Activated CD4-positive, alpha-beta T cell treated with anti-CD3 and anti-CD28 coated beads, Interleukin-10, Interleukin-2, amounts not matched to agents 100 ng/mL and 50 ng/mL, durations not matched to agents 16 hours and 8 hours (primary cell): ENCODE measurements at places on chromosomes 1 and 21.

DNA sequence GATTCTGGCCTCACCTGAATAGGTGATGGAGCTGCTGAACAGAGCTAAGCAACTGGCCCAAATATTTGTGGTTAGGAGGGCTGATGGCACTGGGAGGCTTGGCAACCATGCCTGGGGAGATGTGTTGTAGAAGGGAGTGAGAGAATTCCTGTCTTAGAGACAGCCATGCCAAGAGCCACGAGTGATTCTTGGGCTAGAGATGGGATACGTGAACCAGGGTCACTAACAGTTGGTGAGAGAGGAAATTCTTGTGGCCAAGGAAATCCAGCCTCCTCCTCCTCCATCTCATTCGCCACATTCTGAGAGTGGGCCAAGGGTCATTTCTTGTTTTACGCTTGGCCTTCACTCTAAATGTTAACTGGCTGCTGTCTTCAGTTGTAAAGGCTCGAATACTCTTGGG is 46.3 kb downstream of the NGF start:
- DNase-seq = no peak

DNA sequence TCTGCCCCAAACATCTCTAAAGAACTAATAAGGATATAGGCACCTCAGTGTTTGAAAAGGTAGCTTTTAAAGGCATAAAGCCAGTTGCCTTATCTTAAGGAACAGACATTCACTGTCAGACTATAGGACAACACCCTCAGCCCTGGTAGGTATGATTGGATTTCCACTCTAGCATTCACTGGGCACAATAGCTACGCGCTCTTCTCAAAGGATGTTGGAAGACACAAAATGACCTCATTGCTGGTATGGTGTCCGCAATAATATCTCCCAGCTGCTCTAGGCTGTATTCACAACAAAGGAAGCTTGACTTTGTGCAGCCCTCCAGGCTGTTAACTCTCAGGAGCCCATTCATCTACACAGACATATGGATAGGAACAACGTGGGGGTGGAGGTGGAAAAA is 119.4 kb upstream of the CXADR start:
- no peak for DNase-seq

DNA sequence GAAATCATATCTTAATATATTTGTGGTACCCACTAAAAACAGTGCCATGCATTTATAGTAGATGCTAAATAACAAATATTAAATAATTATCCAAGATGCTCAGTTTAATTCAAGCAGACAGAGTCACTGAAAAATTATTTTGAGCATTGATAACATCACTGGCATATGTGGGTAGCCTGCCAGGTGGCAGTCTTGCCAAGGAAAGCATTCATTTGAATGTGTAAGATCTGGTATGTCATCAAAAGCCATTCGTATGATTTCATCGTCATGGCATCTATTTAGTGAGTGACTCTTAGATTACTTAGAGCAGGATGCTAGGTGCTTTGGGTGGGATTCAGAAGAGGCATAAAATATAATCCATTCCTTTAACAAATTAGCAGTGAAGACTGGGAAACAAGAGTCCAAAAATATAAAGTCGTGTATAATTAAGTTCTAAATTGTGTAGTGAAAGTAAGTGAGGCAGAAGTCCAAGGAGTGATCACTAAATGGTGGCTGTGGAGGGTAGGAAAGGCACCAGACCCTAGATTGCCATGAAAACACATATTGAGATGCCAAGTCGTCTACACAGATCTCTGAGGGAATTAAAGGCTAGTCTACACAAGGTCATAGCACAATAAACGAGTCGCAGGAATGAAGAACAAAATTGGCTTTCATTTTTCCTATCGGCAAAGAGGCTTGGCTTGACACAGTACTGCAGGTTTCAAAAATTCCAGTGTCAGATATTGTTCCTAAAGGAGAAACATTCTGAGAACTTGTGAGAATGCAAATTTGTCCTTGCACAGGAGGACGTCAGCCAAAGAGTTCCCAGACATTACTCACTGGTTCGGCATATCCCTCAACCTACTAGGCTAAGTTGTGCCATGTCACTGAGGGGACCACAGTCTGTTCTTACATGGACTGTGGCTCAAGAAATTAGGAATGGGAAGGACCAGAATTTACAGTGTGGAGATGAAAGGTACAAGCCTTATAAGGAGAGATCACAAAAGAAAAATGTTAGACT is 130.8 kb downstream of the LYPLAL1 start:
- DNase-seq = no peak

DNA sequence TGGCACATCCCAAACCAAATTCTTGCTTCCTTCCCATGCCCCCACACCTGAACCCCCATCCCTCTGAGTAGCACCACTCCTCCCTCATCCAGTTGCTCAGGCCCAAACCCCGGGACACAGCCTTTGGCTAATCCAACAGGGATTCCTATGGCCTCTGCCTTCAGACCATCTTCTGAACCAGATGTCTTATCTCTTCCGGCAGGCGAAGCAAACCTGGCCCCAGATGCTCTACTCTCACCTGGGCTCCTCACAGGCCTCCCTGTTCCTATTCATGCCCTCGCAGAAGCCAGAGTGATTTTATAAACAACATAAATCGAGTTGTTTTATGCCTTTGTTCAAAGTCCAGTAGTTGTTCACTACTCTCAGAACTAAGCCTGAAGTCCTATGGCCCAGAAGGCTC is 12.5 kb upstream of the KCNA2 start:
- DNase-seq = no peak

GRCh38 chr1:246784621-246785493 is 60.6 kb downstream of the SCCPDH start:
- no peak for DNase-seq

DNA sequence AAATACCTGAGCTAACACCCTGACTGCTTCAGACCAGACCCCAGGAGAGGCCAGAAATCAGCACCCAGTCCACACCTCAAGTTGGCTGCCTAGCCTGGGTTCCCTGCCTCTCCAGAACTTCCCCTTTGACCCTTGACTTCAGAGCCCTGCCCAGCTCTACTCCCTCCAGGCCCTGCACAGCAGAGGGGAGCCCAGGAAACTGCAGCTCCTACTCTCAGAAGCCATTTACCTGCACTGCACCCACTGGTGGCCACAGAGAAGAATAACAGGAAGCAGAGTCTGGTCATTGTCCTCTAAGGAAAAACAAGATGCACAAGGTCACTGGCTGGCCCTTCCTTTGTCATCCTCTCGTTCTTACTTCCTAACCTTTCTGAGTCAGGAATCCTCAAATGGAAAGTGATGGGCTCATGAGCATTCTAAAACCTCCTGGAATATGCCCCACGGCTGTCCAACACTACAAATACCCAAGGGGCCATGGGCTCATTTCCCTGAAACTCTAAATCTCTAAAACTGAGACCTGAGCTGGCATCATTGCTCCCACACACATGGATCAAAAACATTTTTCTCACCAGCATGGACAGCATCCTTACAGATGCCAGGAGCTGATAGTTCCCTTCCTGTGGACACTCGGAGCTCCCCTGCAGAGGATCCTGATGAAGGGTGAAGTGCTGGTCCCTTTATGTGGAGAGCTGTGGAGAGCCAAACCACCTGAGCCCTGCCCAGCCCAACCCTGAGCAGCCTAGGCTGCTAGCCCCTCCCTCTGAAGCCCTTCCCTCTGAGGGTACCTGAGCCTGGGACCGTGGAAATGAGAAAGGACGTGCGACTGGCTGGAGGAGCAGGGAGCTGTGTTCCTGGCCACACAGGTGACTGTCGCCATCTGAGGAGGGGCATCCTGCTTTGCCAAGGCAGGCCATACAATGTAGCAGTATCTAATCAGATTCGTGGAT is at the start of gene ITLN2:
ITLN2 (minus strand) TSS at position 652 of the 947 bp plus-strand sequence; CDS start at position 584, 68 bp downstream.
- DNase-seq = peak; percentile 60

- DNase-seq = no peak
Measured at GRCh38 chr1:24857507-24858133, 72.5 kb downstream of the RUNX3 start.

- DNase-seq = no peak
Measured at GRCh38 chr1:54335011-54335754, 71.0 kb downstream of the SSBP3 start.

DNA sequence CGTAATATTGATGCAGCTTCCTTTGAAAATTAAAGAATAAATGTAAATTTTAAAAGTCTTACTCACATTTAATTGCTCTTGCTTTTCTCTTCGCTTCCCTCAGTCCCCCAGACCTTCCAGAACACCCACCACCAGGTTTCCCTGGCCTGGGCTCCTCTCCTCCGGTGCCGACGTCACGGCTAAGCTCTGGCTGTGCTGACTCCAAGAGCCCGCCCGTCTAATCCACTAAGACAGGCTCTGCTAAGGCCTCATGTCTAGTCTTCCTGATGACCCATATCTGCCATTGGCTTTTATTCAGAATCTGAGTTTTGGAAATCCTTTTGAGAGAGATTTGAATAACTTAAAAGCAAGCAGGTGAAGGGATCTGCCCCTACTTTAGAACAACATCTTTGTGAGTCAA is 53.9 kb upstream of the NADK start:
- DNase-seq = no peak

- no peak for DNase-seq
Measured at GRCh38 chr1:184462155-184462554, 75.3 kb downstream of the C1orf21 start.

- DNase-seq = no peak
Measured at GRCh38 chr1:223411710-223412109, 18.5 kb downstream of the CCDC185 start.

DNA sequence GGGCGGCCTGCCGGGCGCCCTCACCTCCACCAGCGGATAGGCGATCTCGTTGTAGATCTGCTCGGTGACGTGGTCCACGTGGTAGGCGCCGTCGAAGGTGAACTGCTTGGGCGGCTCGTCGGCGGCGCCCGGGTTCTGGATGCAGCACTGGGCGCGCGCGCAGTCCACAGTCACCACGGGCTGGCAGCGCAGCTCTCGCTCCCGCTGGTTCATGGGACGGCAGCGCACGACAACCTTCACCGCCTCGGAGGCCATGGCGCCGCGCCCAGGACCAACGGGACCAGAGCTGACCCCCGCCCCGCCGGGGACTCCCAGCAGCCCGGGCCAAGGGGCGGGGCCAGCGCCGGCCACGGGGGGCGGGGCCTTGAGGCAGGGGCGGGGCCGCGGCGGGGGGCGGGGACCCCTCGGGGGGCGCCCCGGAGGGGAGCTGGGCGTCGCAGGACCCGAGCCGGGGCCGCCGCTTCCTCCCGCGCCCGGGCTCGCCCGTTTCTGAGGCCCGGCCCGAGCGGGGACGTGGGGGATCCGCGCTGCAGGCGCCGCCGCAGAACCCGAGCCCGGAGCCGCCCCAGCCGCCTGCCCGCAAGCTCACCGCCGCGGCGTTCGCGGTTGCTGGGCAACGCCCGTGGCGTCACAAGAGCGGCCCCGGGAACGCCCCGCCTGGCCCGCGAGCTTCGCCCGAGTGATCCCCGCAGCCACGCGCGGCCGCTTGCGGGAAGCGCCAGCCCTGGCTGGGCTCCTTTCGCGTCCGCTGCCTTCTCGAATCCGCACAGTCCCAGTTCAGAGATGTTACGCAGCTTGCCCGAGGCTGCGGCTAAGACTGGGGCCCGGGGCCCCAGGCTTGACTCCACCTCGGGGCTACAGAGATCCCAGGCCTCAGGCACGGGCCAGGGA is at the start of gene KIF17:
KIF17 (minus strand) TSS at position 556 of the 891 bp plus-strand sequence; CDS start at position 255, 301 bp downstream.
- DNase-seq = peak; percentile 64

- DNase-seq = no peak
Measured at GRCh38 chr1:119379117-119379516, 10.5 kb downstream of the HAO2 start.

GRCh38 chr1:100362821-100363466 is 10.6 kb downstream of the CDC14A start:
- no peak for DNase-seq

- no peak for DNase-seq
Measured at GRCh38 chr1:17643861-17644703, 104.6 kb downstream of the ARHGEF10L start.

DNA sequence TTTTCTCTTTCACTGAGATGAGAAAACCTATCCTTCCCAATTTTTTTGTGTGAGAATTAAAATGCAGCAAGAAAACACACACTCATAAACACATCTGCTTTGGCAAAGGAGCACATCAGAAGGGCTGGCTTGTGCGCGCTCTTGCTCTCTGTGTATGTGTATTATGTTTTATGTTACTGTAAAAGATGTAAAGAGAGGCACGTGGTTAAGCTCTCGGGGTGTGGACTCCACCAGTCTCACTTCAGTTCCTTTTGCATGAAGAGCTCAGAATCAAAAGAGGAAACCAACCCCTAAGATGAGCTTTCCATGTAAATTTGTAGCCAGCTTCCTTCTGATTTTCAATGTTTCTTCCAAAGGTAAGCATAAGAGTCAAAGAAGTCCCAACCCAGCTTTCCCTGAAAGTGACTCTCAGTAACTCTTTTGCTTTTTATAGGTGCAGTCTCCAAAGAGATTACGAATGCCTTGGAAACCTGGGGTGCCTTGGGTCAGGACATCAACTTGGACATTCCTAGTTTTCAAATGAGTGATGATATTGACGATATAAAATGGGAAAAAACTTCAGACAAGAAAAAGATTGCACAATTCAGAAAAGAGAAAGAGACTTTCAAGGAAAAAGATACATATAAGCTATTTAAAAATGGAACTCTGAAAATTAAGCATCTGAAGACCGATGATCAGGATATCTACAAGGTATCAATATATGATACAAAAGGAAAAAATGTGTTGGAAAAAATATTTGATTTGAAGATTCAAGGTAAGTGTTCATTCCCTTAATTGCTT is at the start of gene CD2:
CD2 (plus strand) TSS at position 233 of the 780 bp plus-strand sequence; CDS start at position 296, 63 bp downstream.
- peak; percentile 89 for DNase-seq

- DNase-seq = no peak
Measured at GRCh38 chr1:33927721-33928120, 63.8 kb downstream of the HMGB4 start.

GRCh38 chr1:173048621-173049321 is 2.0 kb downstream of the TNFSF18 start:
- DNase-seq = no peak

DNA sequence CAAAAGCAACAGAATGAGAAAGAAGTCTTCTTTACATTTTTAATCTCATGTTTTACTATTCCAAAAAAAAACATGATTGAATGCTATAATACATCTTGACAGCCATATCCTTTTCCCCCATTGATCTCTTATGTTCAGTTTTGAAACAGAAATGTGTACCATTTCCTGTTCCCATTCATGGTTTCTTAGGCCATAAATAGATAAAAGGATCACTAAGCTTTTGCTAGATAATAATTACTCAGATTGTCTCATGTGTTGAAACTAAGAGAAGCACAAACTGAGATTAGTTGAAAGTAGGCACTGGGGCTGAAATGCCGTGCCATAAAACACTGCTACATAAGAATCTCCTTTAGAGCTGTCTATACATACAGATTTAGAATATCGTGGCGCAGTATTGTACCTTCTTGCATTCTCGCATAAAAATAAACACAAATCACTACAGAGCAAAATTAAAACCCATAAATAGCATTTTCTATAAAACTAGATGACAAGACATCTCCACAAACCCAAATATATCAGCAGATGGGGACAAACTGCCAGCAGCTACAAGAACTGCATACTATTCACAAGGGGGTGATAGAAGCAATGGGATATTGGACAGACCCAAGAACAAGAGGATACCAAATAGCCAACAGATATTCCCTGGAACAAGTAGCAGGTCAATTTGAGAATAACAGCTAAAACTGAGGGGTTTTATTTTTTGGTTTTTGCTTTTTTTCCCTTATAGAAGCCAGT is 405.3 kb upstream of the PRMT6 start:
- DNase-seq = no peak

DNA sequence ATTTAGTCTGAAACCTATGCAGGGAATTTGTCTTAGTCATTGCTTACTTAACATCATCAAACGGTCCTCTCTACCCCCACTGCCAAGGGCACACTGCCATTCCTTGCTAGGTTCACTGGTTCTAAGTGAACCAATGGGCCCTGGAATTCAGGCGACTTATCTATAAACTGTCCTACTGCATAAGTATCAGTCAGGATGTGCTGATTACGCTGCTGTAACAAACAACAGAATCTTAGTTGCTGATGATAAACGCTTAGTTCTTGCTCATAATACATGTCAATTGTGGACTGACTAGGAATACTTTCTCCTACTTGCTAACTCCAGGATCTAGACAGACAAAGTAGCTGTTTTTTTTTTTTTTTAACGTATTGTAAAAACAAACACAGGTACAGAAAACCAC is 136.1 kb downstream of the PRDM2 start:
- DNase-seq = no peak
